ENCODE measurements at places on chromosomes 1 and 21.
A peak's percentile ranks its signal among the peaks of the same experiment; 100 is the strongest.

DNA sequence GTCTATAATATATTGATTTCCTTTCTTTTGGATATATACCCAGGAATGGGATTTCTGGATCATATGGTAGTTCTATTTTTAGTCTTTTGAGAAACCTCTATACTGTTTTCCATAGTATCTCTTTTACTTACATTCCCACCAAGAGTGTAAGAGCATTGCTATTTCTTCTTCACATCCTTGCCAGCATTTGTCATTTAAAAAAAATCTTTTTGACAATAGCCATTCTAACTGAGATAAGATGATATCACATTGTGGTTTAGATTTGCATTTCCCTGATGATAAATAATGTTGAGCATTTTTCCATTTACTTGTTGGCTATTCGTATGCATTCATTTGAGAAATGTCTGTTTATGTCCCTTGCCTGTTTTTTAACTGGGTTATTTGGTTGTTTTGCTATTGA, 467.4 kb downstream of the COL11A1 start:
- no peak for DNase-seq

DNA sequence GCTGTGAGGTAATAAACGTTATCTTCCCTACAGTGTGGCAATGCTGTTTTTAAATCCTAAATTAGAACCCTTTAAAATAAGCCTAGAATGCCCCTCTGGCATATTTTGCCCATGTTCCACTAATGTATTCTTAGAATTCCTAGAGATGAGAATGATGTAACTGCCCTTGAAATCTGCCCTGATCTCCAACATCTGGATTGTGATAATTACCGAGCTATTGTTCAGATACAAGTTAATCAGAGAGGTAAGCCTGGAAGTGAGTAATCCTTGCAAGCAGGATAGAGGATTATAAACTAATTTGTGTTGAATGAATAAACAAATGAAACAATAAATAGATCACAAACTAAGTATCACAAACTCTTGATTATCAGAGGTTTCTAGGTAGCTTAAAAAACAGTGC, 107.8 kb upstream of the DMRTA2 start:
- DNase-seq: no peak

- DNase-seq: no peak
Observed at GRCh38 chr21:46424621-46425020, 34.1 kb upstream of the DIP2A start.

- no peak for DNase-seq
Observed at GRCh38 chr1:25568834-25569596, 25.6 kb downstream of the LDLRAP1 start.

DNA sequence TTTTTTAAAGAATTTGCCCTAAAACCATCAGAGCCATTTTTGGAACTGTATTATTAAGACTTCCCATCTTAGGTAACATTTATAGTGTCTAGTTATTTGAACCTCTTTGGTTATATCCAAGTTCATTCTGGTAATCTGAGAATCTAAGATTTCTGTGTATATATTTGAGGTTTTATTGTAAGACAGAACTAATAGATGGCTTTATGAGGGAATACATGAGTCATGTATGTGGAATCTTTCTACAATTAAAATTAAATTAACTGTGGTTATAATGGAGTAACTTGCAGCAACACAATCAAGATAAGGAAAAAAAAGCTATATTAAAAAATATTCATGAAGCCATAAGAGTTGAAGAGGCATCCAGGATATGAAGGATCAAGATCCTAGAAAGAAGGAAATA, 92.1 kb downstream of the UBE2U start:
- DNase-seq: no peak

- no peak for DNase-seq
Observed at GRCh38 chr1:212775241-212775640, 16.3 kb downstream of the NSL1 start.

GRCh38 chr1:51222136-51222787, 13.8 kb upstream of the RNF11 start:
- DNase-seq: no peak

- no peak for DNase-seq
Observed at GRCh38 chr1:202274611-202275010, 67.1 kb downstream of the UBE2T start.

GRCh38 chr21:19553919-19554615, 1150.5 kb upstream of the TMPRSS15 start:
- no peak for DNase-seq

DNA sequence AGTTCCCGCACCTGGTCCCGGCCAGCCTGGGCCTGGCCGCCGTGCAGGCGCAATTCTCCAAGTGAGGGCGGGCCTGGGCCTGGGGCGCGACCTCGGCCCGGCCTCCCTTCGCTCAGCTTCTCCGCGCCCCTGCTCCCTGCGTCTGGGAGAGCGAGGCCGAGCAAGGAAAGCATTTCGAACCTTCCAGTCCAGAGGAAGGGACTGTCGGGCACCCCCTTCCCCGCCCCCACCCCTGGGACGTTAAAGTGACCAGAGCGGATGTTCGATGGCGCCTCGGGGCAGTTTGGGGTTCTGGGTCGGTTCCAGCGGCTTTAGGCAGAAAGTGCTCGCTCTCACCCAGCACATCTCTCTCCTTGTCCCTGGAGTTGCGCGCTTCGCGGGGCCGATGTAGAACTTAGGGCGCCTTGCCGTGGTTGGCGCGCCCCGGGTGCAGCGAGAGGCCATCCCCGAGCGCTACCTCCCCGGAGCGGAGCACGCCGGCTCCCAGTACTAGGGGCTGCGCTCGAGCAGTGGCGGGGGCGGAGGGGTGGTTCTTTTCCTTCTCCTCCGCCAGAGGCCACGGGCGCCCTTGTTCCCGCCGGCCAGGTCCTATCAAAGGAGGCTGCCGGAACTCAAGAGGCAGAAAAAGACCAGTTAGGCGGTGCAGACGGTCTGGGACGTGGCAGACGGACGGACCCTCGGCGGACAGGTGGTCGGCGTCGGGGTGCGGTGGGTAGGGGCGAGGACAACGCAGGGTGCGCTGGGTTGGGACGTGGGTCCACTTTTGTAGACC, 1.2 kb downstream of the OLIG1 start:
- no peak for DNase-seq

DNA sequence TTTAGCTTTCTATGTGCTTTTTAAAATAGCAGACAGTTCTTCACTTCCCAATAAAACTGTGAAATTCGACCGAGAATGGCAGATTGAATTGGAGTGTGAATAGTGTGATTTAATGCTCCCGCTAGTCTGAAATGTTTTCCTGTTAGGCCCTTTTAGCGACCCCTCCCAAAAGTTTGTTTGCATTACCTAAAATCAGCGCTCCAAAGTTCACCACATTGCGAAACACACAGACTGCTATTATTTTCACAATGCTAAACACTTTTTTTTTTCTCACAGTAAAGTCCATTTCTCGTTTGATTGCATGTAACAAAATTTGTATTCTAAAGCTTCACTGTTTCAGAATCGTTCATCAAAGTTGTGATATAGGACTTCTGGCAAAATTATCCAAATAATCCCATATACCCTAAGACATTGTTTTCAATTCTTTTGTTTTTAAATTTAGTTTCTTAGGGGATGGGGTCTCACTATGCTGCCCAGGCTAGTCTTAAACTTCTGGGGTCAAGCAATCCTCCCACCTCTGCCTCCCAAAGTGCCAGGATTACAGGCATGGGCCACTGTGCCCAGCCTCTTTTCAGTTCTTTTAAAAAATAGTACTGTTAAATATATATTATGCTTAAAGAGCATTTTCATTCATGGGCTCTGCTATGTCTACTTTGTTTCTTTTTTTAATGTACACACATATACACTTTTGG, 76.5 kb upstream of the USH2A start:
- no peak for DNase-seq

- DNase-seq: no peak
Observed at GRCh38 chr1:38577385-38577784, 282.2 kb downstream of the RRAGC start.

DNA sequence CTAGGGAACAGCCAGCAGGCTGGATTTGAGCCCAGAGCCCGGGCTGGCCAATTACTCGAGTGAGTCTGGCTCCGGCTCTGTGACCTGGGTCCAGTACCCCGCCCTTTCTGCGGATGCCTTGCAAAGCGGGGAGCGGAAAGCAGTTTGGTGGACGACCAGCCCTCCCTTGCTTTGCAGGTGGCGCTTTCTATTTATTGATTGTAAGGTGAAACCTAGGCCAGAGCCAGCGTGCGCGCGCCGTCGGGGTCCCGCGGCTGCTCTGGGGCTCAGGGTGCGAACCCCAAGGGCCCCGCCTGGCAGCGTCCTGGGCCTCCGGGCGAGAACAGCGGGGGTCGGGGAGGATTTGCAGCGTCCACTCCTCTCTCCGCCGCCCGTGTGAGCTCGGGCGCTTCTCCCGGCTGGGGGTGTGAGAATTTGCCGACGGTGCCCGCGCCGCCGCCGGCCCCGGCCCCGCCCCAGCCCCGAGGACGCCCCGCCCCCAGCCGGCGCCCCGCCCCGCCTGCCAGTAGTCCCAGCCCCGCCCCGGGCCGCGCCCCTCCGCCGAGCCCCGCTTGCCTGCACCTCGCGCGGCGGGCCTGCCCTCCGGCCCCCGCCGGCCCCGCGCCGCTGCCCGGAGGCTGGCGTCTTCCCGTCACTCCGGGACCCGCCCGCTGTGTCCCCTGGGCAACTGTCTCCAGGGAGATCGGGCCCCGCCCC, 37.6 kb downstream of the PIK3CD start:
- peak; percentile 78 for DNase-seq

- no peak for DNase-seq
Observed at GRCh38 chr1:7006996-7007871, 222.0 kb downstream of the CAMTA1 start.
